Right atrium auricular region (tissue), 2 donors: ENCODE measurements at places on chromosomes 6 and 20. TPM values are rescaled to one million over a fixed set of nuclear protein-coding genes. Genes with fewer than 3 reads are reported as not detected.

Gene CALHM4
- not detected for total RNA-seq

DNA sequence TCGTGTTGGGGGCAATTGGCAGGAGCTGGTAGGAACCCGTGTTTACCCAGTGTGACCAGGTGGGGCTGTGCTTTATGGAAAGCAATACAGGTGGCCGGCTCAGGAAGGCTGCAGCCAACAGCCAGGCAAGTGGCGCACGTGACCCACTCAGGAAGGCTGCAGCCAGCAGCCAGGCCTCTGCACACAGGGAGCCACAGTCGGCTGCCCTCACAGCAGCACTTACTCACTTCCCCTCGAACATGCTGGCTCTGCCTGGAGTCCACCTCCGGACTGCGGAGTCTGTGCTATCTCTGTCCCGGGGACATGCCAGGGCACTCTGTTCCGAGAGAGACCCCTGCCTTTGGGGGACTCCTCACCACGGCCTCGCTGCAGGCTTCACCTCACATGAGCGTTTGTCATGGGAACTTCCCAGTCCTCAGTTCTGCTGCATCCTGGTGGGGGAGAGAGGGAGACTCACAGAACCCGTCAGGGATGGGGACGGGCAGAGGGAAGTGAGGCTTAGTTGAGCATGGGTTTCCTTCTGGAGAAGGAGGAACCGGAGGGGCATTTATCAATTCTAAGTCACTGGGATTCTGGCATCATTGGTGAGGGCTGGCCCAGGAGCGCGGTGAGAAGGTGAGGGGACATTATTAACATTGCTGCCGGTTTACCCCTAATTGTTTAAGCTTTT lies 76.8 kb downstream of the TTLL2 start:
- no peaks in the 10 kb centered on the region for H3K36me3 ChIP-seq
- H3K27ac ChIP-seq = no peak overlapping the region
- no peaks in the 10 kb centered on the region for H3K4me1 ChIP-seq
- no peak overlapping the region for H3K4me3 ChIP-seq

Gene PACRG
- total RNA-seq = 21.3 TPM

GRCh38 chr20:15205028-15205427 lies 867.6 kb upstream of the FLRT3 start:
- H3K27me3 ChIP-seq = no peaks in the 10 kb centered on the region
- H3K27ac ChIP-seq = no peak overlapping the region
- no peak overlapping the region for H3K4me3 ChIP-seq
- H3K36me3 ChIP-seq = no peaks in the 10 kb centered on the region
- no peak for DNase-seq

GRCh38 chr20:19785173-19785982 lies 27.3 kb downstream of the RIN2 start:
- H3K4me1 ChIP-seq = no peaks in the 10 kb centered on the region
- no peaks in the 10 kb centered on the region for H3K27me3 ChIP-seq
- no peak for DNase-seq
- no peaks in the 10 kb centered on the region for H3K36me3 ChIP-seq

GRCh38 chr20:61259741-61260140 lies 7.7 kb downstream of the CDH4 start:
- H3K4me3 ChIP-seq = no peak overlapping the region
- no peaks in the 10 kb centered on the region for H3K4me1 ChIP-seq
- no peaks in the 10 kb centered on the region for H3K27me3 ChIP-seq
- no peaks in the 10 kb centered on the region for H3K36me3 ChIP-seq

DNA sequence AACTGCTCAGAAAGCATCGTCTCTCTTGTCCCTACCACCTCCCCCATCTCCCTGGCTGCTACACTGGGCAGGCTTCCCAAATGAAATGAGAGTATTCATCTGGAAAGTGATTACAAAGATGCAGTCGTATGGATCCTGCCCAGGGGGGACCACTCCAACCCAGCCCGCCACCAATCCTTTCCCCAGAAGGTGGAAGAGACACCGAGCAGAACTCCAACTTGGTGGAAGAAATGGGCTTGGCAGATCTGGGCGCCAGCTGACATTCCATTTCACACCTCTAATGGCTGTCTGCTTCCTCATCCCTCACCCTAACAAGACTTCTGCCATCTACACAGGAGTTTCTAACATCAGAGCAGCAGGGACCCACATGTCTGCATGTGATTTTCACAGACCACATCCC lies 12.7 kb downstream of the PKHD1 start:
- no peaks in the 10 kb centered on the region for H3K4me1 ChIP-seq
- H3K27ac ChIP-seq = no peak overlapping the region
- no peaks in the 10 kb centered on the region for H3K36me3 ChIP-seq
- no peak for DNase-seq
- H3K27me3 ChIP-seq = no peaks in the 10 kb centered on the region

DNA sequence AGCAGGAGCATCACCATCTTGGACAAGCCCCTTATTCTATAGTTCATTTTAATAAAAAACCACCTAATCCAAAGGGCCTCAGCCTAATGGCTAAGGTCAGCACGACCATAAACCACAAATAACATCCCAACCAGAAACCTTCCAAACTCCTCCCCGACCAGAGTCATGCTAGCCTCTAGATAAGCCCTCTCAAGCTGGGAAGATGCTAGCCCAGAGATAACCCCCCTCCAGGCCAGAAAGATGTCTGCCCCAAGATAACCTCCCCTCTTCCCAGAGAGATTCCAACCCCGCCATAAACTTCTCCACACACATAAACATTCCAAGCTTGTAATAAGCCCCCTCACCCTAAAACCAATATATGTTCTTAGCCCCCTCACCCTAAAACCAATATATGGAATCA lies 38.5 kb upstream of the OR14J1 start:
- no peaks in the 10 kb centered on the region for H3K4me1 ChIP-seq
- no peak overlapping the region for H3K27ac ChIP-seq

Gene ARG1
- 1.1 TPM for total RNA-seq

Gene LAMP5
- not detected for total RNA-seq

DNA sequence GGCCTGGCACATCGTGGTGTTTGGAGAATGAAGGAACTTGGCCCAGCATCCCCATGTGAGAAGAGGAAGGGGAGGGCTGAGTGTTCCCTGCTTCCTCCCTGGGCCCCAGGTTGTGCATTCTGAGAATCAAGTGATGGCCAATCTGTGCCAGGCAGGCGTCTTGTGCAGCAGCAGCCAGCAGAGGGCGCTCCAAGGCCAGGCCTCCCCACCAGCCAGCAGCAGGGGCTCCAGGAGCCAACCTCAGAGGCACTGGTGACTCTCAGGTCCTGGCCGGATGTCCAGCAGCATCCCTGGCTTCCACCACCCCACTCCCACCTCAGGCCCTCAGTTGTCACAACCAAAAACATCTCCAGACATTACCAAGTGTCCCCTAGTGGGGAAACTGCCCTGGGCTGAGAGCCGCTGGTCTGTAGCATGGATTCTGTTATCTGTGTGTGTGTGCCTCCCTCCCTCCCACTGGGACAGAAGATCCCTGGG lies 192.0 kb downstream of the PREX1 start:
- H3K36me3 ChIP-seq = peaks cover 24% of the 10 kb centered on the region
- no peak overlapping the region for H3K27ac ChIP-seq
- no peak overlapping the region for H3K4me3 ChIP-seq
- H3K27me3 ChIP-seq = no peaks in the 10 kb centered on the region

DNA sequence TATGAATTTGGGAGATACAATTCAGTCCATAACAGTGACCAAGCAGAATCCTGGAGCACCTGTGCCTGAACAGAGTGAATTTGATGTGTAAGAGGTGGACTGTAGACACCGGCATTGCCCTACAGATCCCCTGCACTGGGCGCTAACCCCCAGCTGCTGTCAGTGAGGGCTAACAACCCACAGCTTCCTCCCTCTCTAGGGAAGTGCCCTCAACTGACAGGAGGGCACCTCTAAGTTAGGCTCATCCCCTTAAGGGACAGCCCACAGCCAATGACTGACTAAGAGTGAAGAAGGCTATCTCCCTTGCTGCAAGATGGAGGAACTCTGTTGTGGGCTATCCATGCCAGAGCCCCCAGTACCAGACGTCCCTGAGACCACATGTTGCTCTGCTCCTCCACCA lies 15.3 kb upstream of the BPIFB1 start:
- H3K27me3 ChIP-seq = no peaks in the 10 kb centered on the region
- no peaks in the 10 kb centered on the region for H3K36me3 ChIP-seq
- no peaks in the 10 kb centered on the region for H3K4me1 ChIP-seq
- no peak overlapping the region for H3K27ac ChIP-seq
- no peak overlapping the region for H3K4me3 ChIP-seq

Gene ZDHHC14
- 19.1 TPM for total RNA-seq
